ENCODE measurements at places on chromosomes 11 and 22.

- DNase-seq, result no peak
These were observed 194.8 kb upstream of the BLID start for GRCh38 chr11:122310766-122311165.

DNA sequence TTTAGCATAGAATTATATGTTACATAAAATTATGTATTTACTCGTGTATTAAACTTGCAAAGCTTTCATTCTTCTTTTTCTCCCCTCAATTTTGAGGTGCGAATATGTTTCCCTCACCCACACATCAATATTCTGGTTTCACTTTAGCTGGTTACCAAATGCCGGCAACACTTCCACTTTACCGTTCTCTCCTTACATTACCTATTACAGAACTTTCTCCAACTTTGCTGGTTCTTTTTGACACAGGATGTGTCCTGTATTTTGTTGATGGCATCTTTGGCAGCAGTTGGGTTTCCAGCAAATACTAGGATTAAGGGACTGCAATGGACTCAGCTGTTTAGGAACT is 84.9 kb downstream of the PRR5L start:
- DNase-seq, result no peak

- DNase-seq, result no peak
These were observed 23.5 kb upstream of the ARHGAP42 start for GRCh38 chr11:100663583-100663982.

DNA sequence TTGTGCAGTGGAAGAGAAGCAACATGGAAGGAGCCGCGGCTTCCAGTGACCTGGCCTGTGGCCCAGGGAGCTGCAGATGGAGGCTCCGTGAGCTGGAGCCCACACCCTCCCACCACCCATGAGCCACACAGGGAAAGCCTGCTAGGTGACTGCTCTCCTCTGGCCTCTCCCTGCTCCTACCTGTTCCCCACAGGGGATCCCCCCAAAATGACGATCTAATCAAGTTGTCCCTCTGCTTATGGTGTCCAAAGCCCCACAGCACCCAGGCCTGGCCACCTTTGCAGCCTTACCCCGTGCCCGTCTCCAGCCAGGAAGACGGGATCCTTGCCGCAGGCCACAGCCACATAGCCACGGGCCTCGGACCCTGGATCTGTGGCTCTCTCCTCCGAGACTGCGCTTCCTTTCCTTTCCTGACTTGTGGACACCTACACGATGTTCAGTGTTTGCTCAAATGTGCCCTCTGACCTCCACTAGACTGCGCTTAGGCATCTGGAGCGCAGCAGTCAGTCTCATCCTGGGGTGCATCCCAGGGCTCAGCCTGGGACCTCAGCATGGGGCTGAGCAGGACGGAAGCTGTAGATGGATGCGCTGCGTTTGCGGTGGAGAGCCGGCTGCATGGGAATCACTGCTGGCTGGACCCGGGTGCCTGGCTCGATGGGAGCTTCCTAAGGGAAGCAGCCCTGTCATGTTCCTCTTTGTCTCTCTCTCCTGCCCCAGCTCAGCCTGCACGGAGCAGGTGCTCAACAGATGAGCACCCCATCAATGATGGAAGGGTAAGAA is 133.3 kb downstream of the ST3GAL4 start:
- no peak for DNase-seq

DNA sequence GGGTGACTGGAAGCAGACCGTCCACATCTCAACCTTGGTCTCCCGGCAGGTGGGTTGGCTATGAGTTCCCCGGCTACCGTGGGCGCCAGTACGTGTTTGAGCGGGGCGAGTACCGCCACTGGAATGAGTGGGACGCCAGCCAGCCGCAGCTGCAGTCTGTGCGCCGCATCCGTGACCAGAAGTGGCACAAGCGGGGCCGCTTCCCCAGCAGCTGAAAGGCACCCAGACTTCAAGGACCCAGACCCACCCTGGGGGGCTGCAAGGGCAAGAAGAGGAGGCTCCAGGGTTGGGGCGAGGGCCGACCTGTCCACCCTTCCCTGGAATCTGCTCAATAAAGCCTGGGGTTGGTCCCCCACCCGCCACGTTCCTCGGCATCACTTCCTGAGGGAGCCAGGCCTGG is 7.3 kb downstream of the CRYBB3 start:
- no peak for DNase-seq

DNA sequence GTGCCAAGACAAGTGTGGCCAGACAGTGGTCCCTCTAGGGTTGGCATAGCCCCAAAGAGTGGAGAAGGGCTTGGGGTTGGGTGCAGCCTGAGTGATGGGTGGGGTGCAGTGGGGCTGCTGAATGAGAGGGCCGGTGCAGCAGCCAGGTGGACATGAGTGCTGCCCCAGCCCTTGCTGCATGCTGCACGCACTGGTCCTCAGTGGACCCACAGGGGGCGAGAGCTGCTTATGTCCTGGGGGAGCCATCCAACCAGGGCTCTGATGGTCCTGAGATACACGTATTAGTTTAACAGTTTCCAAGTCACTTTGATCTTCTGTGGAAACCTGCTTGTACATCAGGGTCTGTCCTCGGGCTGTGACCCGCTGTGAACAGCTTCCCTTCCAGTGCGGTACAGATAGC is 23.9 kb upstream of the ACR start:
- DNase-seq, result no peak

- no peak for DNase-seq
These were observed 19.2 kb upstream of the ADSL start for GRCh38 chr22:40326905-40327735.

GRCh38 chr11:1778141-1778911 is 14.6 kb upstream of the CTSD start:
- no peak for DNase-seq

GRCh38 chr11:116221351-116221750 is 551.4 kb downstream of the BUD13 start:
- no peak for DNase-seq

DNA sequence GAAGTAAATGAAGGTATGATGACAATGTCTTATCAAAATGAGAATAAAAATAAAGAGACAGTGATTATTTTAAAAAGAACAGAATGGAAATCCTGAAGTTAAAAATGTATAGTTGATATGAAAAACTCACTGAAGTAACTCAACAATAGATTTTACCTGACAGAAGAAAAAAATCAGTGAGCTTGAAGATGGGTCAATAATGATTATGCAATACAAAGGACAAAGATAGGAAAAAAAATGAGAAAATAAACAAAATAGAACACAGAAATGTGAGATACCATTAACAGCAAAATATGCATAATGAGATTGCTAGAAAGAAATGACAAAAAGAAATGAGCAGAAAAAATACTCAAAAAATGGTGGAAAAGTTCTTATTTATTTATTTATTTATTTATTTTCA is 19.1 kb upstream of the APLNR start:
- no peak for DNase-seq

DNA sequence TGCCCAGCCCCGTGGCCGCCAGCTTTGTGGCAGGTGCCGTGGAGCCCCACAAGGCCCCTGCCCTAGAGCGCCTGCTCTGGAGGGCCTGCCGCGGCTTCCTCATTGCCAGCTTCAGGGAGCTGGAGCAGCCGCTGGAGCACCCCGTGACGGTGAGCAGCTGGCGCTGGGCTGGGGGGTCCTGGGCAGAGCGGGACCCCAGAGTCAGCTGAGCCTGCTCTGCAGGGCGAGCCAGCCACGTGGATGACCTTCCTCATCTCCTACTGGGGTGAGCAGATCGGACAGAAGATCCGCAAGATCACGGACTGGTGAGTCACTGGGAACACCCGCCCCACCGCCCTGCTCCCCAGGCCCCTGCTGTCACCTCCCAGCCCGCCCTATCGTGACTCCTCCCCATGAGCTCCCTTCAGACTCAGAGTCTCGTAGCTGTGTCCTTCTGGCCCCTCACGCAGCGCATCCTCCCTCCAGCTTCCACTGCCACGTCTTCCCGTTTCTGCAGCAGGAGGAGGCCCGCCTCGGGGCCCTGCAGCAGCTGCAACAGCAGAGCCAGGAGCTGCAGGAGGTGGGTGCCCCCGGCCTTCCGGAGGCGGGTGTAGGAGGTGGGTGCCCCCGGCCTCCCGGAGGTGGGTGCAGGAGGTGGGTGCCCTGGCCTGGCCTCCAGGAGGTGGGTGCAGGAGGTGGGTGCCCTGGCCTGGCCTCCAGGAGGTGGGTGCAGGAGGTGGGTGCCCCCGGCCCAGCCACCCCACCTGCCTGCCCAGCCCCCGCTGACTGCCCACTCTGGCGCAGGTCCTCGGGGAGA is 4.7 kb downstream of the TCIRG1 start:
- DNase-seq, result no peak

DNA sequence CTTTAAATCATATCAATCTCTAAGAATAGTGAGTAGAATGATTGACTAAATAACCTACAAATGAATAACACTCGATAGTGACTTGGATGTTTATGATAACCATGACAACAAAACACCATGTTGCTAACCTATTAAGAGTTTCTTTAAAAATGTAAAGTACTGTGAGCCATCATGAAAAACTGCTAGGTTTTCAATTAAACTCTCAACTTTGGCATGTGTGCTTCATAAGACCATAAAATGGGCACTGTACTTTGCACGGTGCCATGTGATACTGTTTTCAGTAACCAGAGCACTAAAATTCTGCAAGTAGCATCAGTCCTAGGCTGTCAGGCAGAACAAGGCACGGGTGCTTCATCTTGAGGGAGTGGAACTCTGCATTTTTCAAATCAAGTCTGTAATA is 96.2 kb upstream of the TRIM77 start:
- DNase-seq, result no peak

GRCh38 chr22:29079218-29079901 is 6.5 kb downstream of the KREMEN1 start:
- DNase-seq, result no peak

GRCh38 chr11:69860796-69861445 is 41.7 kb upstream of the FGF3 start:
- DNase-seq, result no peak

- no peak for DNase-seq
These were observed 16.4 kb upstream of the OR5AL1 start for GRCh38 chr11:56396047-56396446.

- no peak for DNase-seq
These were observed 1.1 kb downstream of the SPINDOC start for GRCh38 chr11:63814383-63814736.

DNA sequence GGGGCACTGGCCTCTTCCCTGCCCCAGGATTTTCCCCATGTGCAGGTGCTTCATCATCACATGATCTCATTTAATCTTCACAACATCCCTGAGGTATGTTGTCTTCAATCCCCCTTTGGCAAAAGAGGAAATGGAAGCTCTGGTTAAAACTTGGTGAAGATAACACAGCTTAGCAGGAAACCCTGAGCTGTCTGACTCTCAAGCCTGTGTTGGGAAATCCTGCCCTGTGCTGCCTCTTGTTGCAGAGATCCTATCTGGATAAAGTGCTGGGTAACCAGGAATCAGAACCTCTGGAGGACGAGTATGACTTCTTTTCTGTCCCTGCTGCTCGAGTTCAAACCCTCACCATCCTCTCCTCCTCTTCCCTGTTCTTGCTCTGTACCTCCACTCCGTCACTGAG is 13.1 kb upstream of the E2F8 start:
- no peak for DNase-seq

GRCh38 chr11:129530154-129530895 is 154.7 kb downstream of the BARX2 start:
- no peak for DNase-seq

- no peak for DNase-seq
These were observed 3.7 kb downstream of the IL2RB start for GRCh38 chr22:37146051-37146385.

DNA sequence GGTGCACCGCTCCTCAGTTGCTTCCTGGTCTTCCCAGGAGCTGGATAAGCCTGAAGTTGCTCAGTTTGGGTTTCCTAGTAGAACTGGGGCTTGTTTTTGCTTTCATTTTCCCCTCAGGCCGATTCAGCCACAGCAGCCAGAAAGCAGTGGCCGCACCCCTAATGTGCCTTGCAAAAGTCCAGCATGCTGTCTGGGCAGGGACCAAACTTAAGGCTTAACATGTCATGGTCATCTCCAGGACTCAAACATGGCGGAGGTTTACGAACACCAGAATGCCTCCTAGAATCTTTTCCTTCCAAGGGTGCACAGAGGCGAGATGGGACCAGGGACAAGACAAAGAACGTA is 2.5 kb downstream of the GNG3 start:
- DNase-seq, result peak; percentile 26

DNA sequence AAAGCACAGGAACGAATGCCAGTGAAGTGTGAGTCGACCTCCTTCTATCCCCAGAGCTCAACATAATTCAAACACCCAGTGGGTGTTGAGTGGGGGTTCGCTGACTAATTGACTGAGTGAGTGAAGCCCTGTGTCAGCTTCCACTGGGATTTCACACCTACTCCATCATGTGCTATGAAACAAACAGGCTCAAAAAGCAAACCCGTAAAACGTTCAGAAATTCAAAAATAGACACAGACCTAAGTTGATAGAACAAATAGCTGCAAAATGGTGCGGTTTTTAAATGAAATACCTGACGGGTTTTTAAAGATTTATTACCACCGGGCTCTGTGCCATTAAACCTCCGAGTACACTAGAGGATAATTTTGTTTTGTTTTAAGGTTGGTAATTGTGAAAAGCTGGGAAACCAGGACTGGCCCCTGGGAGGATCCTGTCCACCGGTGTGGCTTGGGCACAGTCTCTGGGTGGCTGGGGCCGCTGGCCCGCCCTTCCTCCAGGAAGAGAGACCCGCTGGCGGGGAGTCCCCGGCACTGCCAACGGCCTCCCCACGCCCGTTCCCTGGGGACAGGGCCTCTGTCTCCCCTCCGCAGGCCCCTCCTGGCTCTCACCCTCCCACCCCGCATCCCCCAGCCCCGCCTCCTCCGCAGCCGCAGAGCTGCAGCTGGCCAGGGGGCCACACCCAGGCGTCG is 13.6 kb downstream of the KCNJ5 start:
- DNase-seq, result no peak
